ENCODE measurements at places on chromosomes 5 and 9.

DNA sequence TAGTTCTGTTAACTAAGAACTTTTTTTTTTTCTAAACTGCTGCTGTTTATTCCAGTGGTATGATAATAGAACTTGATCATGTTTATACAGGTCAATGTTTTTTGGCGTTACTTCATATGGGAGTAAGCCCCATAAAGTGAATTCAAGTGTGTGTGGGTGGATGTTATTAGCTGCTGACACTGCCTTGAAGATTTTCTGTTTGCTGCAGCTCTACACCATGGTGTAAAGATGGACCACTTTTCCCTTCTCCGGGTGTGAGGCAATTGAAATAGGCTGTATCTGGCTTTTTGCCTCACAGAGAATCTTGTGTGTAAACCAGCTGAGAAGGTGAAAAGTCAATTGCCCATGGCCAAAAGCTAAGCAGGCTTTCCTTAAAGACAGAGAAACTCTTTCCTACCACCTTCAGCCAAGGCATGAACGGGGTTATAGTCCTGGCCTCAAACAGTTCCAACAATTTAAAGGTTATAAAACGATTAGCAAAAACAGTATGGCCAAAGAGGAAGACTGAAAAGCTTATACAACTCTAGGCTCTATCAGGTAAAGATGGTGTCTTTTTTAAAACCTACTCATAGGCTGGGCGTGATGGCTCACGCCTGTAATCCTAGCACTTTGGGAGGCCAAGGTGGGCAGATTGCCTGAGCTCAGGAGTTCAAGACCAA is 33.9 kb upstream of the ABCA1 start:
- DNase-seq: peak; percentile 6

- no peak for DNase-seq
Observed at GRCh38 chr5:66337626-66338226, 193.6 kb downstream of the SREK1 start.

- DNase-seq: no peak
Observed at GRCh38 chr9:71607461-71607881, 160.8 kb downstream of the CEMIP2 start.

DNA sequence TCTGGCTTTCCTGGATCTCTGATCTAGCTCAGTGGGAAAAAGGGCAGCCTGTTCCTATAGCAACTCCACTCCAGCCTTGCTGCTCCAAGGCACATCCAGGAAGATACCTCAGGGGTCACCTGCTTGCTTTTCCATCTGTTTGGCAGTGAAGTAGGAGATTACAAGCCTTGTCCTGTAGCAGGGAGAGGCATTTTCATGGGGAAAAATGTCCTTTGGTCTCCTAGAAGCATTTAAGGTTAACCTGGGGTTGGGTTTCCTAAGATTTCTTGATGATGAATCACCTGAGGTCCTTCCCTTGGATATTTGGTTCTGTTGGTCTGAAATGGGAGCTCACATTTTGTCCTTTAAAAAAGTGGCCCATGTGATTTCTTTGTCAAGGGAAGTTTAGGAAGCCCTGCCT is 1.5 kb upstream of the TMEM174 start:
- DNase-seq: no peak

DNA sequence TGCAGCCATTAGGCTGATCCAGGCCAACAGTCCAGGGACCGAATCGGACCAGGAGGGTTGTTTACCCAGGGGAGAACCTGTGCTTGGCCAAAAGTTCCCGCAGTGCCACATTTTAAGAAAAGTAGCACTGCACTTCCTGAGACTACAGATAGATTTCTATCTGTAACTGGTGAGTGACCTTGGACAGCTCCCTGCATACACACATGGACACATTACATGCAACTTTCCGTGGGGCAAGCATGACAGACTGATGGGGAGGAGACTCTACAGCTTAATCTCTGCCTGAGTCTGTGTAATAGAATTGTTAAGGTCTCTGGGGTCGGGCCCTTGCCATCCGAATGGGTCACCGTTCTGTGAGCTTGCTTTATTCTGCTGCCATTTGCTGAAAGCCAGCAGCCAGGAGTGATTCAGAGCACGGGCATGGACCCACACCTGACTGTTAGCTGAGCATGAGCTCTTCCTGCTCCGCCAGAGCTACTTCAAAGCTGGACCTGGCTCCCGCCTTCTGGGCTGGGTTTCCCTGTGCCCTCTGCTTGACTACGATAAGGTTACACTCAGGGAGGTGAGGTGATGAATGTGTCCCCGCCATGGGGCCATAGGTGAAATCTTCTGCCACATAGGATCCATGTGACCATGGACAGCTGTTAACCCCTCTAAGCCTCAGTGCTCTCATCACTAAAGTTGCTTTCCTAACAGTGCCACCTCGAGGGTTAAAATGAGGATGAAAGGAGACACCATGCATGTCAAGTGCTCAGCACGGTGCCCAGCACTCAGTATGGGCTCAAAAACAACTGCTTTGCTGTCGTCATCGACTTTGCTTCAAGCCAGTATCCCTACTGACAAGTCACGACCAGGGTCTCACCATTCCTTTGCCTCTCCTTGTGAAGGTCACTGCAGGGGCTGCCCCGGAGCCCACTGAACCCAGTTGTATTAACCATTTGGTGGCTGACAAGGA is 200.0 kb downstream of the MELK start:
- no peak for DNase-seq

GRCh38 chr5:134738963-134739661 is 764 bp downstream of the CAMLG start:
- peak; percentile 10 for DNase-seq

DNA sequence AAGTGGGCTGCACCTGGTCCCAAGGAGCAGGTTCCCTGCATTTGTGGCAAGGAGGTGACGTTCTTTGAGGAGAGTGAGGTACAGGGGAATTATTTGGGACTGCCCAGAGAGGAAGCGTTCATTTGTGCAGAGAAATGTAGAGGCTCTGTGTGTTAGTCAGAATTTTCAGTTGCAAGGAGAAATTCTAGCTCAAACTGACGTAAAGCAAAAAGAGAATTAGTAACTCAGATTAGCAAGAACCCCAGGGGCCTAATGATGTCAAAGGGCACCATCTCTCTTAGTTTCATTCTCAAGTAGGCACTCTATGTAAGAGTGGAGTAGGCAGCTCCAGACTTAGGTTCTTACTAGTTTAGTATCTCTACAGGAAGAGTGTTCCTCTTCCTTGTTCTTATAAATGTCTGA is 2.4 kb upstream of the TXN start:
- no peak for DNase-seq

GRCh38 chr5:38023371-38023770 is 183.5 kb upstream of the GDNF start:
- no peak for DNase-seq

DNA sequence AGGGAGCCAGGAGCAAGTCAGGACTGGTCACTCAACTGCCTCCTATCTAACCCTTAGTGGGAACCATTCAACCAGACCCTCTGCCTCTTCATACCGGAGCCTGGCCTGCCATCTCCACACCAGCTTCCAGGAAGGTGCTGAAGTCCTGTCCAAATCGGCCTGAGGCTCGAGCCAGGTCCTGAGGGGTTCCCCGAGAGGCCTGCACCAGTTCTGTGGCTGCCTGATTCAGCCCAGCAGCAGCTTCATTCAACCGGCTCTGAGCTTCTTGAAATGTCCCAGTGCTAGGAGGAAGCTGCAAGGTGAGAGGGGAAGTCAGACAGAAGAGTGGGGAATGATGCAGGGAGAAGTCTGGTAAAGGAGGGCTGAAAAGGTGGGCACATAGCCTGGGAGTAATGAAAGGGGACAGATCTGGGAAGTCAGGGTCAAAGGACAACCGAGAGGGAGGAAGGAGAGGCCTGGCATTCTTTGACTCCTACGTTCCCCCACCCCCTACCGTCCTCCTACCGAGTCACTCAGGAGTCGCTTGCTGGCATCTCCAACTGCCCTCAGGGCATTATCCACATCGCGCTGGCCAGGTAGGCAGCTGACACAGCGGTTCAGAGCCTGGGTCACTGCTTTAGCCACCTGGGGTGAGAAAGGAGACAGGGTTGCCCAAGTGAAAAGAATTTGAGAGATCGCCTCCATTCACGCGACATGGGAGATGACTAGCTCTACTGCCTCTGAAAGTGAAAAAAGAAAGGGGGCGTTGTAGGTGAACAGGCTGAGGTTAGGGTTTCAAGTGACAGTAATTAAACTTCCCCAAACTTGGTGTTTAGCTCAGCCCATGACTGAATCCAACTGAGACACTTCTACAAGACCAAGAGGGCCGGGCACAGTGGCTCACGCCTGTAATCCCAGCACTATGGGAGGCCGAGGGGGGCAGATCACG is 20.2 kb downstream of the TLN1 start:
- no peak for DNase-seq

DNA sequence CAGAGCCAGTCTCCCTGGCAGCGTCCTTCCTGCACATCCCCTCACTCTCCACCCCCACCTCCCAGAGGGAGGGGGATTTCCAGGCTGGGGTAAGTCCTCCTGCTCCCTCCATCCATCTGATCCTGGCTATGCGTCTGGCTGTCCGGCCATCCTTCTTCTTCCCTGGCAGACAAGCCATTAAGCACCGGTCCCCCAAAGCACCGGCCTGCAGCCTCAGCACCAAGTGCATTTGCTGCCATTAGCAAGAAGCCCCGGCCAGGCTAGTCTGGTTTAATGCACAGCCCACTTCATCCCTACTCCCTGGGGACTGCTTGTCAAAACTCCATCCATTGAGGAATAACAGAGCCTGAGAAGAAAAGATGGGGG is 208.7 kb upstream of the IER5L start:
- no peak for DNase-seq

DNA sequence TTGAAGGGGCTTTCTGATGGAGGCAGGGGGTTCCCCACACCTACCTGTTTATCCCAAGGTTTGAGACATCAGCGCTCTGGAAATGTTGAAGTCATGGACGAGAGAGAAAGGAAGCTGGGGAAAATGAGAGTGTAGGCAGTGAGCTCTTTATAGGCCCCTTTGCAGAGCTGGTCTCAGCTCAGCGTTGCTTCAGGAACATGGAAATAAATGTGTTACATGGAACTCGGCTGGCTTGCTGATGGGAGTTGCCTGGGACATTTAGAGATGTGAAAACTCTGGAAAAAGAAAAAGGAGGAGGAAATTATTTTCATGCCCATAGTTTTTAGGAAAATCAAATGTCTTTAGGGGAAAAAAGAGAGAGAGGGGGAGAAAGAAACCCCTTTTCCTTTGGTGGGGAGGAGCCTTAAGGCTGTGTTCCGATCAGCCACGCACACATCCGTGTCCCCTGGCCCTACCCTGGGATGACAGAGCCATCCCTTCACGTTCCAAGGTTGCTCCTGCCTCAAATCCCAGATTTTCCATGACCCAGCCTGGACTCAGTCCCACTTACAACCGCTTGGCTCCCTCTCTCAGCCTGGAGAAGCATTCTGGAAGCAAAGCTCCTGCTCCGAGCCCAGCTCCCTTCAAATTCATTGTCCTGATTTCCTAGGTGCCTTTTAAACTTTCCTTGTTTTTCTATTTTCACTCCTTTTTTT is 78.3 kb downstream of the COL27A1 start:
- DNase-seq: no peak

GRCh38 chr5:53884417-53884816 is 324.0 kb downstream of the NDUFS4 start:
- no peak for DNase-seq

DNA sequence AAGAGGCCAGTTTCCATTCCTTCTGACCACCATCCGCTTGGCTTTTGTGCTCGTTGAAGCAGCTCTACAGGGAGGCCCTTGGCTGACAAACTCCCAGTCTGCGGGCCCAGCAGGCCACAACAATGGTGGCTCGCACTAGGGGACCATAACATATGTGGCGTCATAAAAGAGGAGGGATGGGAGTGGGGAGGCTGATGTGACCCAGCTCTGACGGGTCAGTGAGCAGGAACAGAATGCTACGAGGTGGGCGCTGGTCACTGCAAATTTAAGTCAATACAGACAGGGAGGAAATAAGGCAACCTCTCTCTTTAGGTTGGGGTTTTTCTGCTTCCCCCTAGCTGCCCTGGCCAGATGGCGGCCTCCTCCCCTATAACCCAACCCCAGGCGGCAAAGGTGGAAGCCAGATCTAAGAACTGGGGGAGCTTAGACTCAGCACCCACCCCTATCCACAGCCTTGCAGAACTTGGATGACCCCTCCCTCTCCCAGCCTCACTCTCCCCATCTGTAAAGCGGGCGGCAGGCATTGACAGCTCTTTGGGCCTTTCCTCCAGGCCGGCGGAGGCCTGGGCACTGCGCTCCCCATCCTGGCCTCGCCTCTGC is 778 bp downstream of the FRRS1L start:
- DNase-seq: peak; percentile 22

DNA sequence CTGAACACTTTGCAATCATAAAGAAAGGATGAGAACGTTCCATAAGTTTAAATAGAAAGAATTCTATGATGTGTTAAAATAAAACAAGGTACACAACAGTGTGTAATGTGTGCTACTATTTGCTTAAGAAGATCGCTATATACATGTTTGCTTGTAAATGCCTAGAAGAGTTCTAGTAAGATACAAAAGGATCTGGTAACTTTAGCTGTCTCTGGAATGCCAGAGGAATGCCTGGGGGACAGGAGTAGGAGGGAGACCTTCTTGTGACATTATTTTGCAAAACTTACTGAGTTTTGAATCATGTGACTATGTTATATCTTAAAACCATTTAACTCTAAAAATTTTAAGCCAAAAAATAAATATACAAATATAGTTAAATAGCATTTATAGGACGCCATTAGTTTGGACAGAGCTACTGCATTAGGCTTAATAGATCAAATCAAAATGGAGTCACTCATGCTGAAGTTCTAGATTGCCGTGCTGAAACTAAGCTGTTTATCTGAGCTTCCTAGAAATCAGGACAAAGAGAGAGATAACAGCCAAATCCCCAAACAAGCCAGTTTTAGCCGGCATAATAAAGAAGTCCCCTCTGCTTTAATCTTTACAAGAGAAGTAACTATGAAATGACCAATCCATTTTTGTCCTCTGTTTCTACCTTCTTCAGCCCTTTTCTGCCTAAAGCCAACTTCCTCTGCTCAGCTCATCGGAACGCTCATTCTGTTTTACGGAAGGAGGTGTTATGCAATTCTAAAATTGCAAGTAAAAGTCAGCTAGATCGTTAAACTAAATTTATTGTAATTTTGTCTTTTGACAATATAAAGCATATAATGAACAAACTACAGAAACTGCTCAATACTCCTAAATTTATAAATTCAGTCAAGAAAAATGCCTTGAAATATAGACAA is 44.8 kb downstream of the LIX1 start:
- no peak for DNase-seq

DNA sequence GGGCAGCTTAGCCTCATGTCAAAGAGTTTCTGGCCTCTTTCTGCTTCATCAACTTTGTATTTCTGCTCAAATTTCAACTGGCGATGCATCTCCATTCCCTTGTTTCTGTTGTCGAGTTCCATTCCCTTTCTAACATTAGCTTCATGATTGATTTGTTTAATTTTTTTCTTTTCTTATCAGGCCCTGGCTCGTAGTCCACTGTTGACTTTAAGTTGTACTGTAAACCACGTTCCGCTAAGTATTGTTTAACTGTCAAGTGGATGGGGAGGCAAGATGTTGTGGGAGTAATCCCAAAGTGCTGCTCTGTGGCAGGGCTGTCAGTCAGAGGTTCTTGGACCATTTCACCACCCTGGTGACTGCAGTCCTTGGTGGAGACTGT is 309.1 kb downstream of the PSAT1 start:
- no peak for DNase-seq

GRCh38 chr5:141683596-141684141 is 1.6 kb upstream of the ARAP3 start:
- no peak for DNase-seq

Measured in neural crest cell (in vitro differentiated cells).